Activated B cell treated with CpG ODN at 0.5 μM for 24 hours (primary cell): ENCODE measurements at places on chromosomes 5 and 9. TPM values are rescaled to one million over a fixed set of nuclear protein-coding genes. Genes with fewer than 3 reads are reported as not detected.

DNA sequence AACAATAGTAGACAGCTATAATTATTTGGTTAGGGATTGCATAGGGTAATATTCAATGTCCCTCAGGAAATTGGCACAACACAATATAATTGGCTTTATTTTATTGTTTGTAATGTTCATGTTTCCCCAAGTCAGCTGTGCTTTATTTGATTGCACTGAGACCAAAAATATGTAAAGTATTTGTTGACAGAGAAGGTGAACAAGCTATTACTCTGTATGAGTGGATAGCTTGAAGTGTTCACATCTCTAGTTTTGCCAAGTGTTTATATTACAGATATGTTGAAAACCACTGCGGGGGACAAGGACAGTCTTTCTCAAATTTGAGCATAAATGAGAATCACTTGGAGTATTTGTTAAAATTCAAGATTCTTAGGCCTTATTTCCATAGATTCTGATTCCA lies 83.3 kb downstream of the RAB3C start:
- no peaks in the 10 kb centered on the region for H3K4me1 ChIP-seq
- no peak overlapping the region for H3K4me3 ChIP-seq
- H3K27ac ChIP-seq = no peak overlapping the region
- no peak for DNase-seq
- H3K36me3 ChIP-seq = no peaks in the 10 kb centered on the region
- peaks cover 1% of the 10 kb centered on the region for H3K27me3 ChIP-seq

GGTA1 gene
- not detected in 2 replicates for total RNA-seq

- H3K27ac ChIP-seq = no peak overlapping the region
- H3K4me3 ChIP-seq = no peak overlapping the region
- H3K4me1 ChIP-seq = no peaks in the 10 kb centered on the region
- peaks cover 4% of the 10 kb centered on the region for H3K27me3 ChIP-seq
These were observed 6.8 kb upstream of the MRPS30 start for GRCh38 chr5:44801992-44802391.

MFAP3 gene
- total RNA-seq = 18.4 and 20.8 TPM in 2 replicates

DNA sequence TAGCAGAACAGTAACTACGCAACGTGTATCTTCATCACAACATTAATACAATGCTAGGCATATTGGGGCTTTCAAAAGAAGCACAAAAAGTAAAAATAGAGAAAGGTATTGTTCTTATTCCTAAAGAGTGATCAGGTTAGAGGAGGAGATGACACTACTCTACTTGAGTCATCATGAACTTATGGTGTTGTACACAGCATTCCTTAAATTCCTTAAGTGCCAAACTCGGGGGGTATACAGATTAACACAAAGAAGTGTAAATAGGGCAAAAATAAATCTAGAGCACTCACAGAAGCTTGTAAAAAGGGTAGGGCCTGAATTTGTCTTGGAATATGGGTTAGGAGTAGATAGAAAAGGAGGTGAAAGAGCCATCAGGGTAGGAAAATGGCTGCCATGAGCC lies 308.0 kb upstream of the DAP start:
- H3K4me3 ChIP-seq = no peak overlapping the region
- H3K4me1 ChIP-seq = no peaks in the 10 kb centered on the region
- H3K36me3 ChIP-seq = no peaks in the 10 kb centered on the region
- no peak overlapping the region for H3K27ac ChIP-seq
- H3K27me3 ChIP-seq = peaks cover 3% of the 10 kb centered on the region
- no peak for DNase-seq

DNA sequence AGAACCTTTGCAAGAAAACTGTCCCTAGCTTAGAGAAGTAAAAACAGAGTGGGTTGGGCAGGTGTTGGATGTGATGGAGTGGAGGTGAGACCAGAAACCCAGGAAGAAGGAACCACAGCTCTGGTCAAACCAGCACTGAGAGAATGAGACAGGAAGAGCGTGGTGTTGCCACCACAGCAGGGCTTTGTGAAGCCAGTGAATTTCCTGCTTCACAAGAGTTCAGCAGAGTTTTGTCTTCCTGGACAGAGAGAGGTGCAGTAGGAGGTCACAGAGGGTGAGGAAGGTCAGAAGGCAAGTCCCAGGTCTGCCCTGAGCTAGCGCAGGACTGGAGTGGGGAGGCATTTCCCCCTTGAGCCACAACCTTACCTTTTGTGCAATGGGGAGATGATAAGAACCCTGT lies 2306.2 kb upstream of the ACO1 start:
- no peaks in the 10 kb centered on the region for H3K36me3 ChIP-seq
- H3K4me3 ChIP-seq = no peak overlapping the region
- no peaks in the 10 kb centered on the region for H3K4me1 ChIP-seq
- H3K27me3 ChIP-seq = no peaks in the 10 kb centered on the region
- DNase-seq = no peak

DNA sequence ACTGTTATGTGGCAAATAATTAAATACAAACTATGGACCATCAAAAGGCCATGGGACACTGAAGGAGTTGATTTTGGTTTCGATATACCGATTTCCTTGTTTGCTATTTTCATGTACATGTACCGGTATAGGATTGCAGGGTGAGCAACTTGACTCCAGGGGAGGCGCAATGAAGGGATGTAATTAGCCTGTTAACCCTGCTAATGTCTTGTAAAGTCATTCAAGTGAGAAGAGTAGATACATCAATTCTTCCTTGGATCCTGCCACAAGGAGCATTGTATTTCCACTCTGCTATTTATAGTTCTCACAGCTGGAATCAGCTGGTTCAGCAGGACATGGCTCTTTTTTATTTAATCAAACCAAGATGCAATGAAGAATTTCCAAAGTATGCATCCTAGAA lies 102.0 kb downstream of the STK32A start:
- H3K27me3 ChIP-seq = no peaks in the 10 kb centered on the region
- H3K4me3 ChIP-seq = no peak overlapping the region
- H3K27ac ChIP-seq = no peak overlapping the region
- H3K4me1 ChIP-seq = no peaks in the 10 kb centered on the region
- no peaks in the 10 kb centered on the region for H3K36me3 ChIP-seq
- no peak for DNase-seq

DNA sequence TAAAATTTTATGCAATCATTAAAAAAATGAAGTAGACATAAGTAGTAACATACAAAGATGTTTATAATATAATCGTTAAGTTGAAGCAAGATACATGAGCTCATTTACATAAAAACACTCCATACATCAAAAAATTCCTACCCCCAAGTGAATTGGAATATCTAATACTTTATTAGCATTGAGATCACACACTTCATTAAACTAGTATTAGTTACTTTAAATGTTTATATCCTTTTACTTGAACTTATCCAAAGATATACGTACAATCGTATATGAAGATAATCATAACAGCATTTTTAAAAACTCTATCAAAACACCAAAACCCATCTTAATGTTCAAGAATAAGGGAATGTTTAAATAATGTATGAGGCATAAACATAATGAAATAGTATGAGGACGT lies 275.1 kb downstream of the RFX3 start:
- DNase-seq = no peak
- no peak overlapping the region for H3K27ac ChIP-seq
- H3K36me3 ChIP-seq = peaks cover 72% of the 10 kb centered on the region
- no peaks in the 10 kb centered on the region for H3K4me1 ChIP-seq
- no peaks in the 10 kb centered on the region for H3K27me3 ChIP-seq

DNA sequence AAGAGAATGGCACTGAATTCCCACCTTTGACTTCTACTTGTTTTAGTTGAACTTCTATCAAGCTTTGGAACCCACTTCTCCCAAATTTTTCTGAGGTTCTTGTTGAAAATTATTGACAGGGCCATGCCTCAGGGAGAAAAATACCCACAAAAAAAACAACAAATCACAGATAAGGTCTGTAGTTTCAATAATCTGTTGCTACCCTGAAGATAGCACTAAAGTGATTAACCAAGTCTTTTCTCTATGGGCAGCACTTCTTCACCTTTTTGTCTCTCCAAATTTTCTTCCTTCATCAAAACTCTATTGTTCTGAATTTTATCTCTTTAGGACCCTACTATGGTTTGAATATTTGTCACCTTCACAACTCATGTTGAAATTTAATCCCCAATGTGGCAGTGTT lies 154.3 kb upstream of the FGF10 start:
- no peaks in the 10 kb centered on the region for H3K27me3 ChIP-seq
- H3K36me3 ChIP-seq = no peaks in the 10 kb centered on the region
- H3K4me1 ChIP-seq = no peaks in the 10 kb centered on the region
- no peak for DNase-seq
- no peak overlapping the region for H3K27ac ChIP-seq

- H3K4me3 ChIP-seq = no peak overlapping the region
- H3K36me3 ChIP-seq = peaks cover 55% of the 10 kb centered on the region
- H3K27me3 ChIP-seq = no peaks in the 10 kb centered on the region
- H3K4me1 ChIP-seq = peaks cover 28% of the 10 kb centered on the region
- H3K27ac ChIP-seq = no peak overlapping the region
- no peak for DNase-seq
These were observed 13.4 kb downstream of the PWWP2A start for GRCh38 chr5:160105686-160106360.

GRCh38 chr5:55625589-55625909 lies 86.6 kb downstream of the SLC38A9 start:
- no peaks in the 10 kb centered on the region for H3K4me1 ChIP-seq
- H3K27me3 ChIP-seq = no peaks in the 10 kb centered on the region
- H3K36me3 ChIP-seq = peaks cover 29% of the 10 kb centered on the region
- H3K4me3 ChIP-seq = no peak overlapping the region
- DNase-seq = no peak

- DNase-seq = no peak
- no peak overlapping the region for H3K27ac ChIP-seq
- no peaks in the 10 kb centered on the region for H3K4me1 ChIP-seq
These were observed 83.8 kb upstream of the FAM169A start for GRCh38 chr5:74949976-74950375.

DNA sequence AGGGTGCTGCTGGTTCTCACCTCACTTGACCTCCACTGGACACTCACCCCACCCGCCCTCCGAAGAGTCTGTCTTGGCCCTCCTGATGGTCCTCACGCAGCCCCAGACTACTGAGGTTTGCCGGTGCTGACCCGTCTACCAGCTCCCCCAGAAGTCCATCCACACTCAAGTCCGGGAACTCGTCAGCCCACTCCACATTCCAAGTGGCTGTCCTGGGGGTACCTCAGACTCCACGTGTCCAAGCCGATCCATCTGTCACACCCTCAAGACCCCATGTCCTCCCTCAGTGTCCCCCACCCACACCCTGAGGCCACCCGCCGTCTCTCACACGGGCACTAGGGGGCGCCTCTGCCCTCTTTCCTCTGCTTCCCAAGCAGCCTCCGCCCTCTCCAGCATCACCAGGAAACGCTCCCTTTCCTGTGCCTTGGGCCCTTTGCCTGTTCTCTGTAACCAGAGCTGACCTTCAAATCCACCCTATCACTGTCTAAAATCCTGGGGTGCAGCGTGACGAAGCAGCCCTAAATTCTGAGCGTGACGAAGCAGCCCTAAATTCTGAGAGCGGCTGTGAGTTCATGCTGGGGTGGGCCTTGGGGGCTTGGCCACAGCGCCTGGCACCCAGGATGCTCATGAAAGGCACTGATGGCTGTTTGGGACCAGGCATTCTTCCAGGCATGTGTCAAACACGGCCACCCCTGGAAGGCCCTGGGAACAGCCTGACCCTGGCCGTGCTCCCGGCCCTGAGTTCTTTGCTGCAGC lies 95.7 kb downstream of the KCNT1 start:
- peaks cover 6% of the 10 kb centered on the region for H3K27me3 ChIP-seq
- no peaks in the 10 kb centered on the region for H3K36me3 ChIP-seq
- H3K4me3 ChIP-seq = no peak overlapping the region
- no peaks in the 10 kb centered on the region for H3K4me1 ChIP-seq
- H3K27ac ChIP-seq = no peak overlapping the region

DNA sequence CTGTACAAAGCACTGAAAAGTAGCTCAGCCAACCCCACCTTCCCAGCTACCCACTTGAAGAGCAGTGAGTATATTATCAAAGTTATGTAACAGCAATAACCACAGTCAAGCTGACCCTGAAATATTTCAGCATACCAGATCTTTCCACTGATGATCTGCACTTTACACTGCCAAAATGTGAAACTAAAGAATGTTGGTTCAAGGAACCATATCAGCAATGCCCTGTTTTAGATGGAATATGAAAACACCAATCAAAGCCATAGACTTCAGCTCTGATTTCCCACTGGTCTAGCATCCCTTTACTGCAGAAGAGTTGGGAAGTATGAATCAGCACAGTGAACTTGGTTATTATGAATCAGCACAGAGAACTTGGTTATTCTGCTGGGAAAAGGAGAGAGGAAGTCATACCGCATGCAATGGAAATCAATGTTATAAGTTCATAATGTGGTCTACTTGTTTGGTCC lies 20.0 kb downstream of the CEMIP2 start:
- peaks cover 34% of the 10 kb centered on the region for H3K4me1 ChIP-seq
- H3K36me3 ChIP-seq = peaks cover 52% of the 10 kb centered on the region
- no peak for DNase-seq
- H3K4me3 ChIP-seq = no peak overlapping the region

GRCh38 chr5:72366324-72366976 lies 46.3 kb downstream of the PTCD2 start:
- peaks cover 11% of the 10 kb centered on the region for H3K4me1 ChIP-seq
- peaks cover 7% of the 10 kb centered on the region for H3K36me3 ChIP-seq
- no peak overlapping the region for H3K4me3 ChIP-seq

GRCh38 chr5:103908336-103909080 lies 345.9 kb upstream of the NUDT12 start:
- no peak overlapping the region for H3K27ac ChIP-seq
- no peaks in the 10 kb centered on the region for H3K4me1 ChIP-seq
- no peak for DNase-seq
- no peaks in the 10 kb centered on the region for H3K27me3 ChIP-seq

ARHGEF37 gene
- 0.88 and 1.1 TPM in 2 replicates for total RNA-seq

GRCh38 chr5:171449426-171449825 lies 30.0 kb downstream of the FGF18 start:
- peaks cover 48% of the 10 kb centered on the region for H3K27me3 ChIP-seq
- H3K27ac ChIP-seq = no peak overlapping the region
- H3K4me1 ChIP-seq = peaks cover 4% of the 10 kb centered on the region
- DNase-seq = no peak
- H3K4me3 ChIP-seq = no peak overlapping the region

DNA sequence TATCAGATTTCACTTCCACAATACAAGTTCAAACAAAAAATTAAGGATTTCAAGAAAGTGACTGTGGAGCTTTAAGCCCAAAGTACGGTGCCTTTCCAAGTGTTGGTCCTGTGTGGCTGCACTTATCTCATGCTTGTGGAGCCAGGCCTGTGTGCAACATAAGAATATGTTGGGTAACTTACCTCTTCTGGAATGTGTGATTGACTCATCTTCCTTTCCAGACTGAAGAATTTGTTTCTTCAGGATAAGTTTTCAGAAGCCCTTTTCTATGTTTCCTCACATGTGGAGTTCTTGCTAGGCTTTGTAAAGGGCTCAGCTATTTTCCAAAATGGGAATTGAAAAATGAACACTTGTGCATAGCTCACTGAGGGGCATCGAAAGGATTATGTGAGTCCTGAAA lies 485.1 kb upstream of the PAPPA start:
- no peaks in the 10 kb centered on the region for H3K36me3 ChIP-seq
- no peak overlapping the region for H3K27ac ChIP-seq
- no peaks in the 10 kb centered on the region for H3K27me3 ChIP-seq
- H3K4me3 ChIP-seq = no peak overlapping the region
